ENCODE measurements at places on chromosomes 6 and 20.

GRCh38 chr6:108712946-108713345, 135.3 kb upstream of the ARMC2 start:
- DNase-seq = no peak

GRCh38 chr6:5094327-5094726, 9.2 kb downstream of the PPP1R3G start:
- no peak for DNase-seq

DNA sequence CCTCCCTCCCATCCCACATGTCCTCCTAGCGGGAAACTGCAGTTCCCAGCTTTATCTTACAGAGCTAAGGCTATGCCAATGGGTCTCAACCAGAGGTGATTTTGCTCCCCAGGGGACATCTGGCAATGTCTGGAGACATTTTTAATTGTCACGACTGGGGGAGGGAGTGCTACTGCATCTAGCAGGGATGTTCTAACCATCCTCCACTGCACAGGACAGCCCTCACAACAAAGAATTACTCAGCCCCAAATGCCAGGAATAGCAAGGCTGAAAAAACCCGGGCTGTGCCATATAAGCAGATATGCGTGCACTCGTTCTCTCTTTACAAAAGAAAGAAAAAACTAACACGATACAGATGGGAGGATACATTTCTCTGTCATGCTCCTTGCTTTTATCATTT, 8.5 kb downstream of the MRPS18A start:
- no peak for DNase-seq

DNA sequence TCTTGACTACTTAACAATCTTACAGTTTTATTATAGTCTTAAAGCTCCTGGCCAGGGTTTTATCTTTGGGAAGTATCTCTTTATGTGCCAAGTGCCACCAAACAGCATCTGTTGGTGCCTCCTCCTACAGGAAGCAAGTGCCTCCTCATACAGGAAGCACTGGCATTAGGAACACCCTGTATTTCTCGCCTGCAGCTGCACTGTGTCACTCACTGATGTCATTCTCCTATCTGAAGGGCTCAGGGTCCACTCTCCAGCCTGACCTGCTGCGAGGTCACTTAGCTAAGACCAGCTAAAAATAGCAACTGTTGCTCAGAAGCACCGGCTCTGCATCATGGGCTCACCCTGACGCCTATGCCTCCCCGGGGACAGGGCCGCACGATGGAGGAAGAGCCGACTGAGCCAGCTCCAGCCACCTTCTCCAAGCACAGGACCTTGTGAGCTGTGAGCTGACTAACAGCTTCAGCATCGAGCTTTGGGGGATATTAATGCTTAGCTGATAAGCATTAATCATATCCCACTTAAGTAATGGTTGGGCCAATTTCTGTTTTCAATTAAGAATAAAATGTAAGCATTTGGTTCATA, 66.3 kb upstream of the CD93 start:
- DNase-seq = no peak

- no peak for DNase-seq
Observed at GRCh38 chr6:73644030-73644429, 9.8 kb downstream of the SLC17A5 start.

- no peak for DNase-seq
Observed at GRCh38 chr6:111492499-111492898, 9.5 kb upstream of the REV3L start.

DNA sequence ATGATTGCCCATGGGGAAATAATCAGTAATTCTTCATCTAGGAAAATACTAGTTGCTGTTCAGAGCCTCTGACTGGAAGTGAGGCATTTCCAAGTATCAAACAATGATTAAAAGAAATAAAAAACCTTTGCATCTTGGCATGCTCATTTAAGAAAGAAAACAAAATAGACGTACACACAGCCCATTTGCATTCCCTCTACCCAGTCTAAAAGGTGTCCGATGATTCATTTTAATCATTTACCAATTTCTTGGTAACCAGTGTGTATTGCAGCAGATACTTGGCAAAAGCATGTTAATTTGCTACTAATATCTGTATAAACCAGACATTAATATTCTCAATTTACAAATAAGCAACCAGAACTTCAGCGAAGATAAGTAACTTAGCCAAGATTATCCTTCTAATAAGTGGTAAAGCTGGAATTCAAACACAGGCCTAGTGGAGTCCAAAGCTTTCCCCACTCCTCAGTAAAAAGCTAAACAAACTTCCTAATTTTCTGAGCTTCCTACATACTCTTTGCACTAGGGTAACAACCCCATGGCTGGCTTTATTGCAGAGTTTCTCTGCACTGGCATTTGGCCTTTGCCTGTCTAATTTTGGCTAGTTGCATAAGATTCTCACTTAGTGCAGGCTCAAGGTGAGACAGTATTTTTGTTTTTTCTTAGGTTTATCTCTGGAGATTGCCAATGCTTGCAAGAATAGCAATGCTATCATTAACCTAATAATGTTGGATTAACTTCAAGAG, 338.1 kb downstream of the PRKN start:
- DNase-seq = no peak

- DNase-seq = no peak
Observed at GRCh38 chr6:89278956-89279355, 36.1 kb downstream of the GABRR2 start.

DNA sequence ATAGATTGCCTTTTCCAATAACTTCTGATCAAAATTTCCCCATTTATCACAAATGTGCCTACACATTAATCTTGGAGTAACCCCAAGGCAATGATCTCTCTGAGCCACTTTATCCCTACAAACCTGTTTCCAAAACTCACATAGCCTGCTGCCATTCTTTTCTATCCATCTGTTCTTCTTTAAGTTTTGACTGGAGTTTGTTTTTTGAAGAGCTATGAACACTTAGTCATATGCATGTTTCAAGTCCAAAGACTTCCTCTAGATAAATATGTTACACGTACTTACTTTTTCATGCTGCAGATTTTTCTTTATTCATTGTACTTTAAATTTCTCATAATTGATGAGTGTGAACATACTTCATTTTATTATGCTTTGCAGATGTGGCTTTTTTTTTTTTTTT, 488.9 kb upstream of the CITED2 start:
- no peak for DNase-seq

DNA sequence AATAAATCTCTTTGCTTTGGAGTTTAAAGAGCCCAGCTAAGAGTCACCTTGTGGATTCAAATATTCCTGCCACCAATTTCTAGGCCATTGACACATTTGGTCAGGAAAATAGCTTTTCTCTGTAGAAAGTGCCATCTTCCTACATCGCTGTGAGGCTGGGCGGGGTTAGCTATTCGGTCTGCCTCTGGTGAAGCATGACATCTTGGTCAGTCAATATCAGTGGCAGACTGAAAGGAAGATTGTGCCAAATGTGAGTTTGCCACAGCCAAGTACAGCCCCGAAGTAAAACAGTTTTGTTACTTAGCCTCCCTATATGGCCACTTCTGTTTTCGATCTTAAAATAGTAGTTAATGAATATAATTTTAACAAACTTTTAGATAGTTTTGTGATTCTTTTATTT, 65.5 kb upstream of the FABP7 start:
- no peak for DNase-seq

DNA sequence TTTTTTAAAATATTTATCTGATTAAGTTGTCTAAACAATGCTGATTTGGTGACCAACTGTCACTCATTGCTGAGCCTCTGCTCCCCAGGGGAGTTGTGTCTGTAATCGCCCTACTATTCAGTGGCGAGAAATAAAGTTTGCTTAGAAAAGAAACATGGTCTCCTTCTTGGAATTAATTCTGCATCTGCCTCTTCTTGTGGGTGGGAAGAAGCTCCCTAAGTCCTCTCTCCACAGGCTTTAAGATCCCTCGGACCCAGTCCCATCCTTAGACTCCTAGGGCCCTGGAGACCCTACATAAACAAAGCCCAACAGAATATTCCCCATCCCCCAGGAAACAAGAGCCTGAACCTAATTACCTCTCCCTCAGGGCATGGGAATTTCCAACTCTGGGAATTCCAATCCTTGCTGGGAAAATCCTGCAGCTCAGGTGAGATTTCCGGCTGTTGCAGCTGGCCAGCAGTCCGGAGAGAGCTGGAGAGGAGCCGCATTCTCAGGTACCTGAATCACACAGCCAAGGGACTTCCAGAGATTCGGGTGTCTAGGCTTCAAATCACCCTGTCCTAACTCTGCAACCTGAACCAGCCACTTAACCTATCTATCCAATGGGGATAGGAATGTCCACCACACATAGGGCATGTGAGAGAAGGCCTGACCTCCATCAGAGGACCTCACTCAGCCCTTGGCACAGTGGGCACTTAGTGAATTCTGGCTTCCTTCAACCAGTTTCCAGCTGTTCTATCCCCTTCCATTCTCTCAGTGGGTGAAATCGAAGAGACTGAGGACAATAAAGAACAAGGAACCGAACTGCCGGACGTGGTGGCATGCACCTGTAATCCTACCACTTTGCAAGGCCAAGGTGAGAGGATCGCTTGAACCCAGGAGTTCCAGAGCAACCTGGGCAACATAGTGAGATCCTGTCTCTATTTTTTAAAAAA, 3.1 kb downstream of the TNF start:
- DNase-seq = no peak

- DNase-seq = no peak
Observed at GRCh38 chr6:47535316-47536225, 58.0 kb downstream of the CD2AP start.

DNA sequence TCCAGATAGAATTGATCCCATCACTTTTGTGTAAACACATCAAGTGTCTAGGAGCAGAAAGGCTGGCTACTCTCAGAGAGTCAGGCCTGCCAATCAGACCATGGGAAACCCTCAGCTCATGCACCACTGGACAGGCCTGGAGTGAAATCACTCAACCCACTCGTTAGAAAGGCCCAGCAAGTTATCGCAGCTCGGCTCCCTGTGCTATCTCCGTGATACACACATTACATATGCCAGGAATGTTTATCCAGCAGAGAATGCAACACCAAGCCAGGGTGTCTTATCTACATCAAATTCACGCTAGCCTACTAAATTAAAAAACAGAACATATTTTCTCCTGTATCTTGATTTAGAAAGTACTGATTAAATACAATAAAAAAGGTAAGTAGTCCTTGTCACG, 232.4 kb upstream of the FOXQ1 start:
- no peak for DNase-seq

DNA sequence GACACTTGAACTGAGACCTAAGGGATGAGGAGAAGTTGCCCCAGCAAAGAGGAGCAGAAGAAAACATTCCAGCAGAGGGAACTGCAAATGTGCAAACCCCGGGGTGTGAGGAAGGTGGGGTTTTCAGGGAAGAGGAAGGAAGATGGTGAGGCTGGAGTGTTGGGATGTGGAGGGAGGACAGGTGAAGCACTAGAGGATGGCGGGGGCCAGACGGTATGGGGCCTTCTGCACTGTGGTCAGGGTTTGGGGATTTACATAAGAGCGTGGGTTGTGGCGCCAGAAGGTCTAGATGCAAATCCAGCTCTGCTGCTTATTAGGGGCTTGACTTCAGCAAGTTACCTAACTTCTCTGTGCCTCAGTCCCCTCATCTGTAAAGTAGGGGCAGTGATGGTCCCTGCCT, 16.0 kb downstream of the DLGAP4 start:
- no peak for DNase-seq

DNA sequence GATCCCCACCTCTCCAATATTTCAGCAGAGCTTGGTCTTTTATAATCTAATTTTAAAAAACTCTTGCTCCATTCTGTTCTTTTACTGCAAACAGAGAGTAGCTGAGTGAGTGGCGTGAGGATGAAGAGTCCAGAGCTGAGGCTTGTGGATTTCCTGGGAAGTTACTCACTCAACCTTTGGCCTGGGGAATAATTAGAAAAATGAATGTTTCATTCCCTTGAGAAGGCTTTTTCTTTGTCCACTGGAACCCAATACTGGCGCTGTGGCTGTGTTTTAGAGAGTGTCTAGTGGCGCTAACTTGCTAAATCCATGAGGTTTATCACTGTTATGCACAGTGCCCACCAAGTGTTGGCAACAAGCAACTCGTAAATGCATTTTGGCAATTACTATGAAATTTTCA, 251.5 kb downstream of the HIVEP2 start:
- no peak for DNase-seq

GRCh38 chr20:38473367-38473795, 738 bp downstream of the RALGAPB start:
- DNase-seq = no peak

GRCh38 chr6:121521164-121521555, 85.7 kb downstream of the GJA1 start:
- no peak for DNase-seq

DNA sequence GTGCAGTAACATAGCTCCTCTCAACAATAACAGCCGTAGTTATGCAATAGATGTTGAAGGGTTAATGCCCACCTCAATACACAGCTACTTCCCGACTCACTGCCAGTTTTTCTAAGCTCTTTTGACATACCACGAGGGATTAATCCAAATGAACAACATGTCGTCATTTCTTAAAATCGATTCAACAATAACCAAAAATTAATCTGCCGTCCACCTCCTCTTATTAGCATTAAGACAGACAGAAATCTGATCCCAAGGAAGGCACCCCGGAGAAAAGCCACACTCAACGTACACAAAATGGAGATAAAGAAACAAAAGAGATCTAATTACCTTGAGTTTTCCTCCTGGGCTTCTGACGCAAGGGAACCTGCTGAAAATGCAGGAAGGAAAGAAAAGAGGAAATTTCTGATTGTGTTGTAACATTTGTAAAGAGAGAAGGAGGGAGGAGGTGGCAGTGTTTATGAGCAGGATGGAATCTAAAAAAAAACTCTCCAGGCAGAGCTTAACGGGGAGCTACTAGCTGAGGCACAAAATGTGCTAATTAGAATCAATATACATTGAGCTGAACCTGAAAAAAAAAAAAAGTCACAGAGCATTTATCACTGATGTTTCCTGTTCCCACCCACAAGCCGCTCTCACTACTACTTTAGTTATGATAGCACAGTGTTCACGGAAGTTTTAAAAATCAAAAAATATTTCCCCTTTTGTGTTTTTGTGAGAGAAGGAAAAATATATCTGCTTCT, 109.3 kb downstream of the IPCEF1 start:
- DNase-seq = no peak

All from occipital lobe (tissue), 3 donors.